ENCODE measurements at places on chromosomes 16 and 17. TPM values are rescaled to one million over a fixed set of nuclear protein-coding genes. Genes with fewer than 3 reads are reported as not detected.

CALB2 gene
- total RNA-seq: 0.36 TPM

RRAD gene
- 3.8 TPM for total RNA-seq

KIF2B gene
- total RNA-seq: not detected

P2RX1 gene
- not detected for total RNA-seq

VMO1 gene
- 0.27 TPM for total RNA-seq

TM4SF5 gene
- not detected for total RNA-seq

CD300LB gene
- total RNA-seq: not detected

ZNF232 gene
- total RNA-seq: 6.4 TPM

PITPNM3 gene
- total RNA-seq: 0.57 TPM

EVI2A gene
- 11.0 TPM for total RNA-seq

CCDC92B gene
- total RNA-seq: not detected

HBQ1 gene
- 0.63 TPM for total RNA-seq

PIGS gene
- 26.9 TPM for total RNA-seq

SYNRG gene
- total RNA-seq: 37.7 TPM

HASPIN gene
- 10.5 TPM for total RNA-seq

PMFBP1 gene
- 0.33 TPM for total RNA-seq

PRAC2 gene
- total RNA-seq: not detected

CACNG4 gene
- not detected for total RNA-seq

PIMREG gene
- 0.90 TPM for total RNA-seq

OR3A3 gene
- total RNA-seq: not detected

ZG16B gene
- 1.4 TPM for total RNA-seq

KRTAP2-3 gene
- total RNA-seq: not detected

CD300H gene
- not detected for total RNA-seq

CDK5RAP3 gene
- total RNA-seq: 109 TPM

MYL11 gene
- not detected for total RNA-seq

GLIS2 gene
- 6.6 TPM for total RNA-seq

SPATA32 gene
- total RNA-seq: not detected

GAST gene
- total RNA-seq: not detected

CDH13 gene
- 58.0 TPM for total RNA-seq

LGALS9B gene
- not detected for total RNA-seq

MYO15A gene
- total RNA-seq: 0.45 TPM

MIS12 gene
- 22.8 TPM for total RNA-seq

ASIC2 gene
- not detected for total RNA-seq

KRTAP4-5 gene
- total RNA-seq: not detected

STAT5A gene
- 25.2 TPM for total RNA-seq

SLC5A10 gene
- not detected for total RNA-seq

SEZ6 gene
- not detected for total RNA-seq

RGS11 gene
- 1.2 TPM for total RNA-seq

KCNJ16 gene
- total RNA-seq: not detected

WFDC1 gene
- not detected for total RNA-seq

SLFN13 gene
- total RNA-seq: 1.7 TPM

CCDC144A gene
- 13.7 TPM for total RNA-seq

OR1F1 gene
- not detected for total RNA-seq

CSH1 gene
- total RNA-seq: not detected

ORMDL3 gene
- total RNA-seq: 46.9 TPM

SLC47A1 gene
- total RNA-seq: 0.27 TPM

CPHXL2 gene
- not detected for total RNA-seq
